Activated CD4-positive, alpha-beta T cell treated with anti-CD3 and anti-CD28 coated beads for 36 hours (primary cell): ENCODE measurements at places on chromosomes 3 and 15. TPM values are rescaled to one million over a fixed set of nuclear protein-coding genes. Genes with fewer than 3 reads are reported as not detected.
A peak's percentile ranks its signal among the peaks of the same experiment; 100 is the strongest.

COMMD4 gene
- total RNA-seq = 67.8 TPM

DNA sequence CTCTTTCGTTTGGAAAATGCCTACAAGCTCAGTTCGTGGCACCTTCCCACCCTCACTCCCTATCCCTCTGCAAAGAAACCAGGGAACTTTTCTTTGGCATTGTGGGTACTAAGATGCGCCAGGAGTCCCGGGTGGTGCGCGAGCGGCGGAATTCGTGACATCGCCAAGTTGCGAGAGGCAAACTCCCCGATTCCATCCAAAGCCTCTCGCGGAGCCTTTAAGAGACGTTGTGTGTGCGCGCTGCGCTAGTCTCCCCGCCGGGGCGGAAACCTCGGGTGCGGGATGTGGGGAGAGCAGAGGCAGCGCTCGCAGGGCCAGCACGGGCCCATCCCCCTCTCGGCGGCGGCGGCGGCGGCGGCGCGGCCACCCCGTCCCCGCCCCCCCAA lies 443 bp upstream of the NR2F2 start:
- peaks cover 72% of the 10 kb centered on the region for H3K27me3 ChIP-seq
- peak overlapping the region; percentile 41 for H3K4me3 ChIP-seq
- peaks cover 25% of the 10 kb centered on the region for H3K4me1 ChIP-seq
- H3K27ac ChIP-seq = no peak overlapping the region

- no peak overlapping the region for H3K4me3 ChIP-seq
- H3K27me3 ChIP-seq = no peaks in the 10 kb centered on the region
- no peak overlapping the region for H3K27ac ChIP-seq
- no peaks in the 10 kb centered on the region for H3K36me3 ChIP-seq
These were observed 539.1 kb downstream of the EDEM1 start for GRCh38 chr3:5726621-5727020.

GNAT1 gene
- total RNA-seq = 0.14 TPM

- no peaks in the 10 kb centered on the region for H3K36me3 ChIP-seq
- no peaks in the 10 kb centered on the region for H3K4me1 ChIP-seq
These were observed 322.8 kb downstream of the ZNF621 start for GRCh38 chr3:40847551-40847992.

- no peak for DNase-seq
- peaks cover 9% of the 10 kb centered on the region for H3K27me3 ChIP-seq
- H3K4me1 ChIP-seq = no peaks in the 10 kb centered on the region
- no peaks in the 10 kb centered on the region for H3K36me3 ChIP-seq
These were observed 74.1 kb downstream of the DIPK2A start for GRCh38 chr3:144045766-144046165.

DNA sequence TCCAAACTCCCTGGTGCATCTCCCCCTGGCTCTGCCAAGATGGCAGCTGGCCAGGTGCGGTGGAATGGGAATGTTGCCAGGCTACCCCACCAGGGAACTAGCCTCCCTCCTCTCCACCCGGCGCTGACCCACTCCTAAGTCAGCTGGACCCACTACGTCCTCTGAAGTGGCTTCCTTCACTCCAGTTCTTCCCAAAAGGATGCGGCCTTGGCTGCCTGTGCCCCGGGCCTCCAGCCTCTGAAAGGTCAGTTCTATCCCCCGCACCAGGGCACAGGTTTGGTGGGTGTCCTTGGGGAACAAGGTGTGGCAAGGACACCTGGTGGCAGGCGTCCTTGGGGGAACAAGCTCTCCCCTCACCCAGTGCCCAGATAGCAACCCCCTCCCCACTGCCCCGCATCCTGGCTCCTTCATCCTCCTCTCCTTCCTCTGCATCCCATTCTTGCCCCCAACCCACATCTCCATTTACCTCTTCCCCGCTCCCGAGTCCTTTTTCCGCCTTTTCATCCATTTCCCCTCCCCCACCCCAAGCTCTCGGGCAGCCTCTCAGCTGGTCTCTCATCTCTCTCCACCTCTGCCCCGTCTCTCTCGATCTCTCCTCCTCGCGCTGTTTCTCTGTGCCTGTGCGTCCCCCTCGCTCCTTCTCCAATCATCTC lies 54.0 kb downstream of the LHFPL4 start:
- H3K27ac ChIP-seq = no peak overlapping the region
- no peak overlapping the region for H3K4me3 ChIP-seq
- no peak for DNase-seq
- peaks cover 19% of the 10 kb centered on the region for H3K27me3 ChIP-seq

DNA sequence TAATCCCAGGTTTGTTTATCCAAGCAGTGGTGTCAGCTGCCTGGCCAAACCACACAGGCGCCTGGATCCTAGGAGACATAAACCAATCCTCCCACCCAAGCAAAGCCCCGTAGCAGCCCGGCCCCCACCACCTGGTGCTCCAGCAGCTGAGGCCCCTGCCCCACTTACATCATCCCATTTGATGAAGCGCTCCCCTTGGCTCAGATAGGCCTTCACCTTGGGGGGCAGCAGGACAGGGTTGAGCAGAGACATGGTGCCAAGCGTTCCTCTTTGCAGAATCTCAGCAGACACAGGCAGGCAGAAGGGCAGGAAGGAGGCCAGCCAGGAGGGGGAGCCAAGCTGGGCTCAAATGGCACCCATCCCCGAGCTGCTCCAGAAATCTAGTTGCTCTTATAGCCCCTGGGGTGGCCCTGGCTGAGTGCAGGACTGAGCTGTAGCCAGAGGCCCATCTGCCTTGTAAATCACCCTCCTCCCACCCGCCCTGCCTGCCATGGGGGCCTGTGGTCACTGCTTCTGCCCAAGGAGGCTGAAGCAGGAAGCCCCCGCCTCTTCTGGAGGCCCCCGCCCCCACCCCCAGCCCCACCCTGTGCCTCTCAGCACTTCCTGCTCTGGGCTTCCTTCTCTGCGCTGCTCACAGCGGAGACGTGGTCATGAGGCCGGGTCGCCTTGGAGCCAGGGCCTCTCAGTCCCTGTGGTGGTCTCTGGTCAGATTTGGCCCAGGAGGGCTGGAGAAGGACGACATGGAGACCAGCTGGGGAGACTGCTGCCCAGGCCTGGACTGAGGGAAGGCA lies at the start of gene PLCB2:
PLCB2 (minus strand) TSS at position 515 of the 791 bp plus-strand sequence; CDS start at position 252, 263 bp downstream.
- peaks cover 31% of the 10 kb centered on the region for H3K4me1 ChIP-seq
- H3K36me3 ChIP-seq = peaks cover 4% of the 10 kb centered on the region
- no peaks in the 10 kb centered on the region for H3K27me3 ChIP-seq
- H3K4me3 ChIP-seq = peak within 1 kb of the TSS; percentile 91
- DNase-seq = peak; percentile 83

DNA sequence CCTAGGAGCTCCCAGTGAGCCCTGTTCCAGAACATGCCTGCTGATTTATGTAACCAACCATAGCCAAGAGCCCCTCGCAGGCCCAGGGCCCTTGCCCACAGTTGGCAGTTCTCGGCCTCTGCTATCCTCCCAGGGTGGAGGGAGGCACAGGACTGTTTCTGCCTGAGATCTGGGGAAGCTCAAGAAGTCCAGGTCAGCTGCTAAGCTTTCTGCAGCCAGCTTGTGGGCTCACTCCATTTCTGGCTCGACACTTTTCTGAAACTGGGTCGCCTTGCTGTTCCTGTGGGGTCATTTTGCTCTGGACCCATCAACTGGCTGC lies 72.5 kb upstream of the HERC1 start:
- no peaks in the 10 kb centered on the region for H3K27me3 ChIP-seq
- DNase-seq = no peak
- H3K36me3 ChIP-seq = no peaks in the 10 kb centered on the region
- H3K27ac ChIP-seq = peak overlapping the region; percentile 29
- peaks cover 16% of the 10 kb centered on the region for H3K4me1 ChIP-seq
- H3K4me3 ChIP-seq = no peak overlapping the region

- peaks cover 1% of the 10 kb centered on the region for H3K4me1 ChIP-seq
- no peak overlapping the region for H3K4me3 ChIP-seq
- H3K27ac ChIP-seq = no peak overlapping the region
- H3K36me3 ChIP-seq = no peaks in the 10 kb centered on the region
These were observed 240.0 kb downstream of the ZNF621 start for GRCh38 chr3:40764747-40765146.

SLC28A1 gene
- total RNA-seq = not detected

ADGRG7 gene
- total RNA-seq = not detected

DNA sequence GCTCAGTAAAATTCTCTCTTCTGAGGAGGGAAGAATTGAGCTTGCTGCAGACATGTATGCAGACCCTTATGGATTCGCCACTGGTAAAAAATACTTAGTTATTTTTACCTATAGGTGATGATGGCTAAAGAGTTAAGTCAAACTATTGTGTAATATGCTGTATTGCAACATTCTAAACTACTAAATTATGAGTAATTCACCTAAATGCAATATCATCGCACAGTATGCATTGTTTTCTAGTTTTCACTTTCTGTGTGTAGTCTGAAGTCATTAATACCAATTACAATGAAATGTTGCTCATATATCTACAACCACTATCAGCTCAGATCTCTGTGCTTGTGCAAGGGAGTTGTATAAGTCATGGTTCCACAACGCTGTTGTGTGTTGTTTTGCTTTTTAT lies 48.7 kb upstream of the ROBO2 start:
- no peak for DNase-seq
- H3K4me1 ChIP-seq = no peaks in the 10 kb centered on the region
- H3K27me3 ChIP-seq = no peaks in the 10 kb centered on the region
- no peaks in the 10 kb centered on the region for H3K36me3 ChIP-seq
- H3K27ac ChIP-seq = no peak overlapping the region
